Mucosa of gallbladder (tissue), 1 donor: ENCODE measurements at places on chromosomes 7 and 10.

DNA sequence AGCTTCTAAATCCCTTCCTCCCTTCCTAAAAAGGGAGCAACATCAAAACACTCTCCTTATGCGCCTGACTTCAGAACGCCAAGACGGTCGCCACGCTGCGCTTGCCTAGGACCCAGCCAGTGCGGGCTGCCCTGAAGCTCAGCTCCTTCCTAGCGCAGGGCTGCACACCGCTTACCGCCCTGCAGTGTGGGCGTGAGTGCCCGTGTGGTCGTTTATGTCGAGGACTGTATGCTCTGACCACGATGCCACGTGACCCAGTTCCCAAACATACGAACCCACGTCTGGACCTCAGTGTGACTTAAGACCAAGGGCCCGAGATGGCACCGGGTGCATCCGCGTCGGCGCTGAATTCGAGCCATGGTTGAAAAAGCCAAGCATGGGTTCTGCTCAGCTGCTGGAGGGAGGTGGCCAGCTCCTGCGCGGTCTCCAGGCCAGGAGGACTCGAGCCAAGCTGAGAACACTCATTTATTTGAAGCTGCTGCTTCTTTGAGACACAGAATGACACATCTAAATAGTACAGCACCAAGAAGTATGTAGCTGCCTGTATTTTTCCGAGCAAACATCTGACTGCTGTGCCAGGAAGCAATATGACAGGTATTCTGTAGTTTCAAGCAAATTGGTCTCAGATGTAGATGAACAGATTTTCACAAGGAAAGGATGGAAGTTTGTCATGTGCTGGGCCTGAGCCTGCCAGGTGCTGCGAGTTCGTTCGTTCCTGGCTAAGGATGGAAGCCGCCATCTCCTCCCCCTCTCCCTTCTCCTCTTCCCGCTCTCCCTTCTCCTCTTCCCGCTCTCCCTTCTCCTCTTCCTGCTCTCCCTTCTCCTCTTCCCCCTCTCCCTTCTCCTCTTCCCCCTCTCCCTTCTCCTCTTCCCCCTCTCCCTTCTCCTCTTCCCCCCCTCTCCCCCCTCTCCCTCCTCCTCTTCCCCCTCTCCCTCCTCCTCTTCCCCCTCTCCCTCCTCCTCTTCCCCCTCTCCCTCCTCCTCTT lies 184.7 kb downstream of the EBF3 start:
- no peak for DNase-seq

- DNase-seq, result peak; percentile 14
Observed at GRCh38 chr10:66828957-66829356, 96.9 kb upstream of the LRRTM3 start.

- no peak for DNase-seq
Observed at GRCh38 chr10:11866199-11866925, 43.2 kb downstream of the PROSER2 start.

DNA sequence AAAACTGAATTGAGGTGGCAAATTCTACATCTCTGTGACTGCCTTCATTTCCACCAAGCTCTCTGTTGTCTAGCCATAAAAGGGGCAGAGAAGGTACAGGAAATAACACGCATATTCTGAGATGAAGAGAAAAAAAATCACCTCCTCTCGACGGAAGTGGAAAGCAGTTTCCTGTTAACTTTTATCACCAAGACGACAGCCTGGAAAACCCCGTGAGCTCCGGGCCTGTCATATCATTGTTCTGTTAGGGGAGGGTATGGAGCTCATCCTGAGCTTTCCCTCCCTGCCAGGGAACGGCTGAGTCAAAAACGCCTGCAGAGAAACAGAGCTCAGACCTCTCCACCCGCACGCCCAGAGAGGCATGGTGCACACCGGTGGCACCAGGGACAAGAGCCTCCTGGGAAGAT lies 200.3 kb downstream of the PRPF18 start:
- no peak for DNase-seq

GRCh38 chr7:19932549-19933249 lies 159.3 kb upstream of the TMEM196 start:
- DNase-seq, result peak; percentile 14

GRCh38 chr7:101586906-101587677 lies 42.0 kb downstream of the MYL10 start:
- no peak for DNase-seq

DNA sequence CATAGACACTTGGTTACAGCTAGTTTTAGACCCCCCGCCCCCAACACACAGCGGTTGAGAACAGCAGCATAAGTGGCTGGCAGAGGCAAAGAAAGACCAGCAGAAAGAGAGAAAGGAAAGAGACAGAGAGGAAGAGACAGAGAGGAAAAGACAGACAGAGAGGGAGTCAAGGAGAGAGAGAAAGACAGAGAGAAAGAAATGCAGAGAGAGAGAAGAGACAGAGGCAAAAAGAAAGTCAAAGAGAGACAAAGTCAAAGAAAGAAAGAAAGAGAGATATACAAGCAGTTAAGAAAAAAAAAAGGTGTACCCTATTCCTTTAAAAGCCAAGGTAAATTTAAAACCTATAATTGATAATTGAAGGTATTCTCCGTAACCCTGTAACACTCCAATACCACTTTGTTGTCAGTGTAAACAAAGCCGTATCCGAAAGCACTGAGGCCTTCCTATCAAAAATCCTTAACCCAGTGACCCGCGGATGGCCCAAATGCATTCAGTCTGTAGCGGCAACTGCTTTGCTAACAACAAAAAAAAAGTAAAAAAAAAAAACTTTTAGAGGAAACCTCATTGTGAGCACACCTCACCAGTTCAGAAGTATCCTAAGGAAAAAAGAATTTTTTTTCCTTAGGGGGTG lies 11.9 kb upstream of the SLC12A9 start:
- DNase-seq, result no peak

GRCh38 chr10:78471723-78472550 lies 438.3 kb downstream of the RPS24 start:
- no peak for DNase-seq

DNA sequence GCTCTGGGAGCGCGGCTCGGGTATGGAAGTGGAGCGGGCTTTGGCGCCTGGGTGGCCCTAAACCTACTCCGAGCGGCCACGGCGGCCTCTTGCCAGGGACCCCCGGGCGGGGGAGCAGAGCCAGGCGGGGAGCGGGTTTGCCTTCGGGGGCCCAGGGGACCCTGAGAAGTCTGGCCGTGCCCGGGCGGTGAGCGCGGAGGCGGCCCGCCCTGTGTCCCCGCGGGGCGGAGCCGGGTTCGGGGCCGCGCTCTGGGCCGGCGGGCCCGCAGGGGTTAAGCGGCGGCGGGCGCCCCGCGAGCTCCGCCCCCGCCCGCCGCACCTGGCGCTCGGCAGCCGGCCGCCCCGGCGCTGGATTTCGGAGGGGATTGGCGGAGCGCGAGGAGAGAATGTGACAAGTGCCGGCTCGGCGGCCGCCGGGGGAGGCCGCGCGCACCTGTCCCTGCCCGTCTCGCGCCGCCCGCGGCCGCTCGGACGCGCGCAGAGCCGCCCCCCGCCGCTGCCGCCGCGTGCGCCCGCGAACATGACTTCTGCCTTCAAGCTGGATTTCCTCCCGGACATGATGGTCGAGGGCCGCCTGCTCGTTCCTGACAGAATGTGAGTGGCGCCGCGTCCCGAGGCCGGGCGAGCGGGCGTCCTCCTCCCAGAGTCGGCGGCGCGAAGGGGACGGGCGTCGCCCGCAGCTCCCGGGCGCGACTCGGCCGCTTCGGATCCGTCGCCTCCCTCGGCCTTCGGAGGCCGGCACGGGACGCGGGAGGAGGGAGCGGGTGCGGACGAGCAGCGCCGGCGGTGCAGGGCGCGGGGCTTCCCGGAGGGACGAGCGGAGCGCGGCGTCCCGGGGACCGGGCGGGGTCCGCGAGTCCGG lies at the start of gene CELF2:
Gene CELF2 (plus strand): TSS at position 303 of the 862 bp plus-strand sequence. CDS start 218 bp downstream, at position 521.
- peak; percentile 15 for DNase-seq

DNA sequence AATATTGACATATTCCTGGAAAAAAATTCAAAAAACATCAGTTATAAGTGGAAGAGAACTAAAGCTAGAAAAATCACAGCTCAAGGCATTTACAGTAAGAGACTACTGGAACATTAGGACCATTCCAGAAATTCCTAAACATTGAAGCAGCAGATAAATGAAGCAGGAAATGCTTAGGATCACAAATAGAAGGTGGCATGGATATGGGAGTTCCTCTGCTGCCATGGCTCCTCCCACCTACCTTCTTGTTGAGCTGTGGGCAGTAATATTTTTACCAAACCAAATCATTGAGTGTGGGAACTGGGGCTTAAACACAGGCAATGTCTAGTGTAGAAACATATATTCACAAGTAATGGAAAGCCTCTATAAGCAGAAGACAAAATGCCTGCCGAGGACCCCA lies 292.8 kb downstream of the ANKRD7 start:
- DNase-seq, result no peak

DNA sequence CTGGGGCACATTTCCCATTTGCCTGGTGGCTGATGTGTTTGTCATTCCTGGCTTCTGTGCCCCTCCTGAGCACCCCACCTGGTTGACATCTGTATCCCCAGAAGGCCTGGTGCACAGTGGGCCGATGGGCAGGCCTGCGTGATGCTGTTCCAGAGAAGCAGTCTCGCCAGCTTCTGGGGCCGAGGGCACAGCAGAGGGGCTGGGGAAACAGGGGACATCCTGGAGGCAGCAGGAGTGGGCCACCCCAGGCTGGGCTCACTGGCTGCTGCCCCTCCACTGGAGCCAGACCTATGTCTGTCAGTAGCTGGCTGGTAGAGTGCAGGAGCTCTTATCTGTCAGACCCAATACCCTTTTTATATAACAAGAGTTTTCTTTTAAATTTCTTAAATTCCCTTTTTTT lies 896 bp upstream of the MYL7 start:
- no peak for DNase-seq

DNA sequence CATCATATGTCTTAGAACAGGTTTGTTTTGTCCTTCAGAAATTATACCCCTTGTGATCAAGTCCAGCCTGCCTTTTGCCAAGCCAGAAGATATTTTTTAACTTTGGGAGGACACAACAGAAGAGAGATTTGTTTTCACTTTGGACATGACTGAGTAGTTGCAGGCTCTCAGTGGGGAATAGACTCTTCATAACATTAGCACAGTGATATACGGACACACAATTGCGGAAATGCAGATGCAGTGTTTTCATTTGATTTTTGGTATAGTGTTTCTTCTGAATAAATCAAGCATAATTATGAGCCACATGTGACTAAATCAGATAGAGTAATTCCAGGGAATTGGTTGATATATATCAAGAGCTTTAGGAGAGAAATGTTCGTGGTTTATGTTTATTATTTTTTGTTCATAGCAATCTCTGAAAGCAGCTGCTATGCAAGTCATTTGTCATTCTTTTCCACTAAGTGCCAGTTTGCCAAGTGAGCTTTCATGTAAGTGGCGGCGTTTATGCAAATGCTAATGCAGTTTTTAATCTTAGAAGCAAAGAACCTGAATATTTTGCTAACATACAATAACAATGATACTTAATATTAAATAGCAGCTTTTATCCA lies 69.6 kb upstream of the HDAC9 start:
- no peak for DNase-seq

DNA sequence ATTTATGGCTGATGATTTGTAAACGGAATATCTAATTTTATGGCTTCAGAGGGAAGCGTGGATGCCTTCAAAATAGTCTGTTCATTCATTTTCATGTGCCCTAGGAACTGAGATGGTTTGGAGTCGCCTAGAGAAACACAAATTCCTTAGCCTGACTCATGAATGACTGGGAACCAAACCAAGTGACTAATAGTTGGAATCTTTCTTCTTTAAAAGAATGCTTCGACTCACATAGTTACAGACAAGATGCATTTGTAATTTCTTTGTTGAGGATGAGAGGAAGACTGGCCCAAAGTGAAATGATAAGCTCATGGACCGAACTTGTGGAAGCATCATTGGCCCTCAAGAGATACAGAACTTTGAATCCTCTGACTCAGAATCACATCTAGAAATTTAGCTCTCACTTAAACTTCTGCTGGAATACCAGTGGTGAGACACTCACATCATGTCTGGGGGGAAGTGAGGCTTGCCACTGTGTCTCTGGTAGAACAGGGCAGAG lies 1107.2 kb downstream of the NRG3 start:
- no peak for DNase-seq

DNA sequence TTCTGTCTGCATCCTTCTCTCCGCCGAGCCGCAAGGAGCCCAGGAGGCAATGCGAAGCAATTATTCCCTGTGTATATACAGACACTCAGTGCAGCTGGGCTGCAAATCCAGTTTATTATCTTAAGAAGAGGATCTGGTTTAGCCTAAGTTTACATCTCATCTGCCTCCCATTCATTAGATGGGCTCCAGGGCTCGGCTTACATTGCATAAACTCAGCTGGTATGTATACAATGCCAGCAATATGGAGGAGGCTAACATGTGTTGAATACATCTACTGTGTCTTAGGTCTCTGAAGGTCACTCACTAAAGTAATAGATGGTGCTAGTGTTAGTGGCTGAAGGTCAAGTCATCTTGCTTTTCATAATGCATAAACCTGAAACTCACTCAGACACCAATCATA lies 996.8 kb downstream of the KCNMA1 start:
- DNase-seq, result no peak
